T-helper 17 cell (primary cell): ENCODE measurements at places on chromosomes 6 and 20. TPM values are rescaled to one million over a fixed set of nuclear protein-coding genes. Genes with fewer than 3 reads are reported as not detected.

PLTP gene
- total RNA-seq, result 1.5 TPM

HTR1E gene
- not detected for total RNA-seq

SPINT3 gene
- total RNA-seq, result not detected

TCF21 gene
- not detected for total RNA-seq

CTAGE9 gene
- total RNA-seq, result not detected

DNA sequence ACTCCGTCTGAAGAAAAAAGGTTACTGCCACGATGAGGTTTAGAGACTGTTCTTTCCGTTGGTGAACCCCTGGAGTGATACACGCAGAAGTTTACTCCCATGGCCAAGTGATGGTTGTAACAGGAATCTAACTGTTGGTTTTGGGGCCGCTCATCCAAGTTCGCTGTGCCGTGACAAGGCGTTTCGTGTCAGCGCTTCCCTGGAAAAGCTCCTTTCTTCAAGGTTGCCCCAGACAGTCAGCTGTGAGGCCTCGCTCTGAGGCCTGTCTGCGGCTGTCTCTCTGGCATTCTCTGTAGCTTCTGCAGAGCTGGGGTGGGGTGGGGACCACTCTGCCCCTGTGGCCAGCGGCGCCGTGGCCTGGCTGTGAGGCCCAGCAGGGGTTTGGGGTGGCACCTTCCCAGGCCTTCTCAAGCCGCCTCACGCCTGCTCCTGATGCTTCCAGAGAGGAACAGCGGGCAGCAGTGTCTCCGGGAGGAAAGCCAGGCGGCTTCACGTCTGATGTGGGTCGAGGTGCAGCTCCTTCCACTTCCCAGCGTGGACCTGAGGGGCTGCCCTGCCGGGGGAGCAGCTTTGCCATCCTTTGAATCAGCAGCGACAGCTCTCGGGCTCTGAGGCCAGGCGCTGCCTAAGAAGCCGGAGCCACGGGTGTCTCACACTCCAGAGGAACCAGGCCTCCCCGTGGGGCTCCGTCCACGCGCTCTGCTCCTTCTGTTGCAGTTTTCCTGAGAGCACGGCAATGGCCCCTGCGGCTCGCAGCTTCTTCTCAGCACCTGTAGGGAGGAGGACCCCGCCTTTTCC is 76.2 kb downstream of the SMOC2 start:
- DNase-seq, result no peak

- no peak for DNase-seq
Measured at GRCh38 chr20:41697861-41698559, 79.8 kb upstream of the CHD6 start.

GRCh38 chr6:133551436-133551835 is 310.3 kb downstream of the EYA4 start:
- DNase-seq, result no peak

- no peak for DNase-seq
Measured at GRCh38 chr6:148435386-148435785, 92.7 kb downstream of the SASH1 start.

DNA sequence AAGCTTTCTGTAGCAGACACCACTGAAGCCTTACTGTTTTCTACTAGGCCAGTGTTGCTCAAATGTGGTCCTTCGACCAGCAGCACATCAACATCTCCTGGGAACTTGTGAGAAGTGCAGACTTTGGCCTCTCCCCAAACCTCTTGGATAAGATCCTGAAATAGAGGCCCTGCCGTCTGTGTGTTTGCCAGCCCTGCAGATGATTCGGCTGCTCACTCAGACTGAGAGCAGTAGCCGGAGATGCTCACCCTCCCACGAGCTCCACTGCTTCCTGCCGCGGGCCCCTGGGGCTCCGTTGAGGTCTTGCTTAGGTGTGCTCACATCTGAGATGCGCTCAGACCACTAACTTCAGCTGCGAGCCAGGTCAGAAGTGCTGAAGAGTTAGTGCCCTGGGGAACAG is 129.5 kb upstream of the SSTR4 start:
- no peak for DNase-seq

DNA sequence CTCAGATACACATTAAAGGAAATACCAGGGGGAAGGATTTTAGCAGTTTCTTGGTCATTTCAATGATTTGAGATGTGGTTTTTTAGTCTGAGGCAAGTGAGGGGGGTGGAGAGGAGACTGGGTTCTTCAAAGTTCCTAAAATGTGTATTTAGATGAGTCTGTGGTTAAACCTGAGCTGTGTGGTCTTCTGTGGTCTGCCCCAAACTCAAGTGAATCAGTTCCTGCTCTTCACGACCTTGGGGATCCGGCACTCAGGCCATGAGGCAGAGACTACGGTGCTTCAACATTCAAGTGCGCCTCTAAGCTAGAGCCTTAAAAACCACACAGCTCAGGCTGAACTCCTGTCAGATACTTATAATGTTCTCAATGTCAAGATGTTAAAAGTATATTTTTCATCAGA is 406.7 kb downstream of the LMBRD1 start:
- no peak for DNase-seq

DNA sequence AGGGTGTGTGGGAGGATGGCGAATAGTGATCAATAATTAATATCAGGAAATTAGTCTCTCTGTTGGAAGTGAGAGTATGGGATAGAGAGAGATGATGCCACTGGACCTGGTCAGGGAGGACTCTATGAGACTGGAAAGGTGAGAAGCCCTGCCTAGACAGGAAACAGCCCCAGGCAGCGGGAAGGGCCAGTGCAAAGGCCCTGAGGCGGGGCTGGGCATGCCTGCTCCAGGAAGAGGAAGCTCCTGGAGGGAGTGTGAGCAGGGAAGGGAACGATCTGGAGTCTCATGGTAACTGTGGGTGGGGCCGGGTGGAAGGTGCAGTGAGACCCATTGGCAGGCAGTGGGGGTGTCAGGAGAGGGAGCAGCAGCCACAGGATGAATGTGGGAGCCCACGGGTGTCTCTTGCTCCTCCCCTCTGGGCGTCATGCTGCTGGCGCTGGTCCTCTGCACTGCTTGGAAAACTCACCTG is 1.8 kb upstream of the CST3 start:
- no peak for DNase-seq

DNA sequence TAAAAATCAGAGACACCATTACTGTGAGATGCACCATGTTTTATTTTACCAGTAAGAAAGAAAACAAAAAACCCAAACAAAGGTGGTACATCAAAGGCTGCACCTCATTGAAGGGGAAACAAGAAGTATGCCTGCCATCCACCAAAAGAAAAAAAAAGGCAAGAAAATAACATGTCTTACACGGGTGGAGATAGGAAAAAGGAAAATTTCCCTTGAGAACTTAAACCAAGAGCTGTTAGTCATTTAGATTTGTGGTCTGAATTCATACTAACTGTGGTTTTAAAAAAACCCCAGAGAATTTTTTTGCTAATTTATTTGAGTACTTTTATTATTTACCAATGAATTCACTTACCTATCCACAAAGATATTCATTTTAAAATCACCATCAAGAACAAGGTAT is 144.0 kb downstream of the LRRC1 start:
- no peak for DNase-seq

GRCh38 chr6:3919130-3919628 is 70.0 kb downstream of the FAM50B start:
- no peak for DNase-seq

- DNase-seq, result no peak
Measured at GRCh38 chr6:12111363-12111670, 99.2 kb downstream of the HIVEP1 start.
